Umbilical cord (tissue), 2 donors: ENCODE measurements at places on chromosomes 11 and 22.

- DNase-seq, result no peak
These were observed 1.2 kb downstream of the DKK3 start for GRCh38 chr11:12007230-12007593.

- no peak for DNase-seq
These were observed 13.7 kb upstream of the HEPHL1 start for GRCh38 chr11:94007426-94007825.

- no peak for DNase-seq
These were observed 137.6 kb downstream of the TRPC6 start for GRCh38 chr11:101446238-101446637.

DNA sequence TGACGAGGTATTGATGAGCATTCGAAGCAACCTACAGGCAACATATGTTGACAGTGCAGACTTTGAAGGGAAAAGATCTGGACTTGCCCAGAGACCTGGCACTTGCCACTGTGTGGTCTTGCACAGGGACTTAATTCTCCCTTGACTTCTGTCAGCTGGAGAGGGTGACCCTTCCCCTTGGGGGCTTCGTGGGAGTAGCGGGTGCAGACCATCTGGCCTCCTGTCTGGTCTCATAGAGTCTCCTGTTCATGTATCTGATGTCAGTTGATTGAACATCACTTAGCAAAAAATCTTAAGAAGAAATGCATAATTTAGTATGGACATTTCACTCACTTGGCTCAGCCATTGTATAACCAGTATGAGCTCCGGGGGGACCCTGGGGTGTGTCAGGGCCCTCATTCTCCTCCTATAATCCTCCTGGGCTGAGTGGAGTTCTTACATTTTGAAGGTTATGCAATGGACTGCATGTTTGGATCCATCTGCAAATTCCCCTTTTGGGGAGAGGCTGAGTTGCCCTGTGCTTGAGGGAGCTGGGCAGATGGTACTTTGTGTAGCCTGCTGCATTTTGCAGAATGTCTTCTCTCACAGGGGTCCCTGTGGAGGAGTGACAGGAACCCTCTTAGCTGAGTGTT, 13.0 kb downstream of the BCR start:
- DNase-seq, result no peak

- DNase-seq, result no peak
These were observed 107.8 kb downstream of the GGTLC2 start for GRCh38 chr22:22752199-22752555.

DNA sequence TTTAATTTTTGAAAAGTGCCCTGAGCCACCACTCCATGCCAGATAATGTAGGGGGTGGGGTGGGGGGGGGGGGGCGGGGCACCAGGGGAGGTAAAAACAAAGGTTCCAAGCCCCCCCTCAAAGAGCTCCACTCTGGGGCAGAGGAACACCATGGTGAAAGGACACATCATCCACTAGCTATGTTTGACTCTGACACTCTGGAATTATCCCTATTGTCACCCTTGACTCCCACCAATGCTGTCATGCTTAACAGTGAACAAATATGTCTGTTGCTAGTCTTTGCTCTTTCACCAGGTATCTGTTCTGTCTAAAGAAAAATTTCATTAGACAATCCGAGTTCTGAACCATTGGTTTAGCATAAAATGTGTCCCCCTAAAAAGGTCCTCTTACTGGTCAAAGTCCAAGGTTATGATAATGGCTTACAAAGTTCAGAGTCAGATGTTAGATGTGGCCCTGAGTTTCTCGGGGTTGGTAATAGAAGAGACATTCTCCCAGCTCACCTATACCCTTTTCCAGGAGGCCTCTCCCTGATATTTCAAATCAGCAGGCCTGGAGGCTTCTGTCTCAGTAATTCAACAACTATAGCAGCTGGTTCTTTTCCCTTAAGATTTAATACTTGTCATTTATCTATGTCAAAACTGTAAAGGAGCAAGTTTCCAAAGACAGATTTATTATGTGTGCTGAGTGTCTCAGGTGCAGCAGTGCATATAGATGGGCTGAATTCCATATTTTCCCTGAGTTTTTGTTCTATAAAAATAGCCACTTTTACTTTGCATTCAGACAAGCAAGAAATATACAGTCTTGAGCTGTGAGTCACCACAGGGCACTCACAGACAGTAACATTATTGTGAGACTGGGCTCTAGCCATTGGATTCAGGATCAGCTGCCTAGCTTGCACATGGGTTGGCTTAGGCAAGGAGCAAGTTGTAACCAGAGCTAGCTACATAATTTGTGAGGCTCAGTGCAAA, 174.1 kb downstream of the CSNK2A3 start:
- peak; percentile 97 for DNase-seq

DNA sequence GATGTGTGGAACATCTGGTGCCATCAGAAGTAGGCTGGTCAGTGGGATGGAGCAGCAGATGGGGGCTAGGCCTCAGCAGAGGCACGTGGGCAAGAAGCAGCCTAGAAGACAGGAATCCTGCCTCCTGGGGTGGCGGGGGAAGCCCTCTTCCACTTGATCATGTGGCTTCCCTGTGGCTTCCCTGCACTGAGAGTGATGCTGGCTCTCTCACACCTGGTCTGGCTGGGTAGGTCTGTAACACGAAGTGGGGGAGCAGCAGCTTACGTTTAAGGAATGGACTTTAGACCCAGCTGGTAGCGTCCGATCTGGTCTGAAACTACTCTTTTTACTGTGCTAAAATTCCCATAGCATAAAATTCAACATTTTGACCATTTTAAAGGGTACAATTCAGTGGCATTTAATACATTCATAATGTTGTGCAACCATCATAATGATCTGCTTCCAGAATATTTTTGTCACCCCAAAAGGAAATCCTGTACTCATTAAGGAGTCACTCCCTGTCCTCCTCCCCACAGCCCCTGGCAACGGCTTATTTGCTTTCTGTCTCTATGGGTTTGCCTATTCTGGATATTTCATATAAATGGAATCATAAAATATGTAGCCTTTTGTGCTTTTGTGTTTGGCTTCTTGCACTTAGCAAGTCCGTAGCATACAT, 21.7 kb downstream of the PTPN5 start:
- no peak for DNase-seq

DNA sequence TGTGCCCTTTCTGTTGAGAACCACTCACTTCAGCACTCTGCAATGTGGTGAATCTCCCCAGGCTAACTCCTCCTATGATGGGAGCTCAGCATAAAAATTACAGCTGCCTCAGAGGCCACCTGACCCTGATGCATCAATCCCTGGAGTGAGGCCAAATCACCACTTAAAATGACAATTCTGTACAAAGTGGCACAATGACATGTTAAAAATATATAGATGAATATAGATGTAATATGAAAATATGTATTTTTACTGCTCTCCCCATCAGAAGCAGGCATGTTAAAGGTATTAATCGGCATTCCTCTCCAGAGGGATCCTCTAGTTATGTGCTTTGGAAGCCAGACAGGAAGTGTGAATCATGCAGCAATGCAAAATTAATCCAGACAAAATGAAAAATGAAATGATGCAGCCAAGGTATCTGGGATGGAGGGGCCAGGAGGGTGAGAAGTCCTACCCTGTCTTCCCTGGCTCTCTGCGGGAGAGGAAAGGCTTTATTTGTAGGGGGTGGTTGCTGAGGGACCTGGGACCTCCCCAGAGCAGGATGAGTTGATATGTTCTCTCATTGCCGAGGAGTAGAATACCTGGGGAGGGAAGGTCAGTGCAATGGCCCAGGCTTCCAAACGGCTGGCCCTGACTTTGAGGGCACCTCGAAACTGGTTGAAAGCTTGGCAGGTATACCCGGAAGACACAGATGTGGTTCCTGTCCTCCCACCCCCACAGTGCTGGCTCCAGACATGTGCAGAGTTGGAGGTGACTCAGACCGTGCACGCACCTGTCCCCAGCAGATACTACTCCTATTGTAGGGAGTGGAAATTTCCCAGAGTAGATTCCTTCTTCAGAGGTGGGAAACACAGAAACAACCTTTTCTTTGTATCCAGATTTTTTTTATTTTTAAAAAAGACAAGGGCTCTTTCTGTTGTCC, 347.9 kb upstream of the NCAM1 start:
- DNase-seq, result peak; percentile 81

DNA sequence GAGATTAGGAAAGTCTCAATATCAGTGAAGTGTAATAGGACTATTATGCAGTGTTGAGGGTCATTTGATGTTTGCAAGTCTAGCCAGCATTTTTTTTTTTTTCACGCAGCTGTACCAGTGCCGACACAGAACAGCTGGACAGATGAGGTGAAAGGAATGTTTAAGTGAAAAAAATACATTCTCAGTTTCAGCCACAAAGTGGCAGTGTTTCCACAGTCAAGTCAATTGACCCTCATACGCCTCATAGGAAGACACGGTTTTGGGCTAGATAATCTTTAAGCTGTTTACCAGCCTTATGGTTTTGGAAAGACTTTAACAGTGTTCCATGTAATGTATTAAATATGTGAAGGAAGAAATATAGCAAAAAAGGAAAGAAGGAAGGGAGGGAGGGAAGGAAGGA, 349.9 kb upstream of the ANO3 start:
- peak; percentile 88 for DNase-seq

- no peak for DNase-seq
These were observed 14.6 kb downstream of the UBASH3B start for GRCh38 chr11:122670131-122670530.

DNA sequence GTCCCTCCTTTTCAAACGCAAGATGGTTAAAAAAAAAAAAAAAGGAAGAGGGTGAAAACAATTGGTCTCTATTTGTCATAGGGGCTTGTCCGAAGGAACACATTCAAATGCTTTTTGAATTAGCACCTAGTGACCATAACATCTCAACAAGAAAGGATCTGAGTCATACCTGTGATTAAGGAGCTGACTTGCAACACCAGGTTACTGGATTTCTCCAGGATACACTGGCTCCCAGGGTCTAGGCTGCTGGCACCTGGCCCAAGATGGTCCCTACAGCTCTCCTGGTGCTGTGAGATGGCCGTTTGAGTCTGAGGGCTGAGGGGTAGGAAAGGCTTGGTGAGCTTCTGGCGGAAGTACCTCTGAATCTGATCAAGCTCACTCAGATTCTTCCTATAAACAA, 28.4 kb upstream of the UCP3 start:
- no peak for DNase-seq

- no peak for DNase-seq
These were observed 930.4 kb downstream of the OPCML start for GRCh38 chr11:132601875-132602274.

- no peak for DNase-seq
These were observed 70.8 kb downstream of the KCNJ1 start for GRCh38 chr11:128796270-128796669.

GRCh38 chr22:30705710-30706651, 11.3 kb downstream of the OSBP2 start:
- no peak for DNase-seq

GRCh38 chr22:31140746-31141145, 438 bp upstream of the PLA2G3 start:
- DNase-seq, result no peak

DNA sequence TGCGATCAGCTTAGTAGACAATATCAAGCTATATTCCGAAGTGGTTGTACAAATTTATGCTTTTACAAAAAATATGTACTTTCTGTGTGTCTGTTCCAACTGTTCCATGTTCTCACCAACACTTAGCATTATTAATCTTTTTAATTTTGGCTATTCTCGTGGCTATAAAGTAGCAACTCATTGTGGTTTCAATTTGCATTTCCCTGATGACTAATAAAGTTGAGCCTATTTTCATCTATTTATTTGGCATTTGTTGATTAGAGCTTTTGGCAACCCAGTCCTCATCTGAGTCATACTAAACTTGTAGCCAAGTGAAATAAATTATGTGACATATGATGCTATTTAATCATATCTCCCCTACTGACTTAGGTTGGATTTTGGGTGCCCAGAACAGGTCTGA, 115.9 kb downstream of the FBXO7 start:
- DNase-seq, result no peak

DNA sequence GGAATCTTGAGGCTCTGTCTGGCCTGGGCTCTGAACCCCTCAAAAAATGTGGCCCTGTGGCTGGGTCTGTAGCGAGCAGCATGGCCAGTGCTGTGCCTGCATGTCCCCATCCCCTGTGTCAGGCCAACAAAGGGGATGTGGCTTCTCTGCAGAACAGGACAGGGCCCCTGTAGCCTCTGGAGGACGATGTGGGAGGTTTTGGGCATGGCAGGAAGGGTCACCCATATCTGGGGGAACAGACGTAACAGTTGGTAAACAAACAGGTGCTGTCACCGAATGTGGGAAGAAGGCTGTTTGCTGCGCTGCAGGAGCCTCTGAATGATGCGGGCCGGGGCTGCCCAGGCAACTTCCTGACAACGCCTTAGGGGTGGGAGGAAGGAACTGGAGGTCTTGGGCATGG, 35.0 kb downstream of the LRP5 start:
- DNase-seq, result no peak

DNA sequence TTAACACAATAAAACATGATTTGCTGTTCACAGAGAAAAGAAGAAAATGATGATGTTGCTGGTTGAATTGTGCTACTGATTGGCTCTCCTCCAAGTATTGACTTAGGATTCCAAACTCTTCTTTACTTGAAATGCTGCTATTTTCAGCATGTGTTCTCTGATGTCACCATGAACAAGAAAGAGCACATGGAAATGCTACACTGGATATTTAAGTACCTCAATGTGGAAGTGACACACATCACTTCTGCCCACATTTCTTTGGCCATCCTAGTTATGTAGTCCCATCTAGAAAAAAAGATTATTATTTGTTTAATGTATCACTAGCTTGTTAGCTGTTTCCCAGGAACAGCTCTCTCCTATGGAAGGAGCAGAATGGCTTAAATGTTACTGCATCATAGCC, 27.2 kb downstream of the OR52B2 start:
- no peak for DNase-seq

GRCh38 chr22:28930357-28931007, 47.1 kb downstream of the ZNRF3 start:
- DNase-seq, result peak; percentile 33

- DNase-seq, result no peak
These were observed 608.6 kb upstream of the KIRREL3 start for GRCh38 chr11:127609025-127609773.

DNA sequence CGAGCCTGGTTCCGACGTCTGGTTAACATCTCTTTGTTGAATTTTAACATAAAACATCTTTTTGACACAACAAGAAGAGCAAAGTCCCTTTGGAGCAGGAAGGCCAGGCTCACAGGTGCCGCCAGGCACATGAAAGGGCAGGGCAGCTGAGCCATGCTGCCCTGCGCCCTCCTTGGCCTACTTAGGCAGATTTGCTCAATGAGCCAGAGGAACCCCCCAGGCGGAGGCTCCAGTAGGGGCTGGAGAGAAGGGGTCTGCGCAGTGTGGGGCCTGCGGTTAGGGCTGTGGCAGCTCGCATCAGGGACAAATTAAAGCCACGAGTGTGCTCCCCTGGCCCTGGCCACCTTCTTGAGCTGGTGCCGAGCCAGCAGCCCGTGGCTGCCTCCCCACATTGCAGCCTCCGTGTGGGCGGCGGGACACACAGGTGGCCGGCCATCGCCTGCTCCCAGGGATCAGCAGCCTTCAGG, 9.9 kb upstream of the SLC22A12 start:
- no peak for DNase-seq
